ENCODE measurements at places on chromosomes 16 and 17. TPM values are rescaled to one million over a fixed set of nuclear protein-coding genes. Genes with fewer than 3 reads are reported as not detected.

LYRM9 gene
- total RNA-seq, result 3.2 TPM

NPIPB8 gene
- not detected for total RNA-seq

MYH8 gene
- not detected for total RNA-seq

CTRB1 gene
- total RNA-seq, result not detected

CLN3 gene
- total RNA-seq, result 10.1 TPM

STX1B gene
- 2.7 TPM for total RNA-seq

KRT33A gene
- not detected for total RNA-seq

ADORA2B gene
- total RNA-seq, result 108 TPM

PLXDC1 gene
- total RNA-seq, result 0.23 TPM

CD300LF gene
- not detected for total RNA-seq

PRSS22 gene
- total RNA-seq, result not detected

SCGB1C2 gene
- total RNA-seq, result not detected

TK1 gene
- 43.4 TPM for total RNA-seq

G6PC1 gene
- total RNA-seq, result not detected

KRTAP3-1 gene
- total RNA-seq, result not detected

ATP2A1 gene
- 0.08 TPM for total RNA-seq

TERB1 gene
- total RNA-seq, result 0.08 TPM

TNFRSF17 gene
- 0.12 TPM for total RNA-seq

PDPK1 gene
- total RNA-seq, result 10.5 TPM

CACNG1 gene
- not detected for total RNA-seq

FBXW10B gene
- total RNA-seq, result 0.08 TPM

BRICD5 gene
- 2.9 TPM for total RNA-seq

ZNF423 gene
- total RNA-seq, result 2.3 TPM

EVI2B gene
- not detected for total RNA-seq

CBLN1 gene
- not detected for total RNA-seq

KRTAP4-1 gene
- total RNA-seq, result not detected

TBX6 gene
- total RNA-seq, result 0.12 TPM

PSMB10 gene
- total RNA-seq, result 64.9 TPM

STH gene
- total RNA-seq, result not detected

CACNG5 gene
- not detected for total RNA-seq

IL34 gene
- total RNA-seq, result 8.4 TPM

COX6A2 gene
- not detected for total RNA-seq

CCDC144A gene
- total RNA-seq, result 12.0 TPM

NSRP1 gene
- 8.5 TPM for total RNA-seq

TP53TG3D gene
- 0.12 TPM for total RNA-seq

ARHGAP23 gene
- 18.7 TPM for total RNA-seq

MYO15A gene
- 1.6 TPM for total RNA-seq

ZP2 gene
- total RNA-seq, result not detected

FNDC8 gene
- total RNA-seq, result not detected

RNF112 gene
- total RNA-seq, result 1.6 TPM

DPEP2 gene
- not detected for total RNA-seq

TCAP gene
- total RNA-seq, result 0.23 TPM

KRT33B gene
- total RNA-seq, result not detected

GAS2L2 gene
- total RNA-seq, result 0.08 TPM

SDF2 gene
- total RNA-seq, result 111 TPM

PLD6 gene
- 1.1 TPM for total RNA-seq

SSH2 gene
- total RNA-seq, result 7.4 TPM

MYH1 gene
- not detected for total RNA-seq

ZNF48 gene
- total RNA-seq, result 2.2 TPM

GPR142 gene
- total RNA-seq, result not detected

SOCS7 gene
- 8.3 TPM for total RNA-seq

All from smooth muscle cell of the coronary artery (primary cell).